ENCODE measurements at places on chromosomes 7 and 10.
A peak's percentile ranks its signal among the peaks of the same experiment; 100 is the strongest.

- DNase-seq, result no peak
Measured at GRCh38 chr10:110285501-110285900, 19.2 kb downstream of the SMNDC1 start.

DNA sequence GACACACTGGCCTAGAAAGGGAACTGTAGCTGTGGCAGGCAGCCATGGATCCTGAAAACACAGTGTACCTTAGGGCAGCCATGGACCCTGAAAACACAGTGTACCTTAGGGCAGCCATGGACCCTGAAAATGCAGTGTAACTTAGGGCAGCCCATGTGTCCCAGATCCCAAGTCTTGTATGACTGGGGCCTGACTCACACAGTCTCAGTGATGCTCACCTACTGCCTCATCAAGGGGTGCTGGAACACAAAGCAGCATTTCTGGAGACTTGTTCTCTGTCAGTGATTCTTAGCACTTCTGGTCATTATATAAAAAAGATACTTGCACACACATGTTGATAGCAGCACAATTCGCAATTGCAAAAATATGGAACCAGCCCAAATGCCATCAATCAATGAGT is 70.2 kb upstream of the LAMB4 start:
- DNase-seq, result no peak

DNA sequence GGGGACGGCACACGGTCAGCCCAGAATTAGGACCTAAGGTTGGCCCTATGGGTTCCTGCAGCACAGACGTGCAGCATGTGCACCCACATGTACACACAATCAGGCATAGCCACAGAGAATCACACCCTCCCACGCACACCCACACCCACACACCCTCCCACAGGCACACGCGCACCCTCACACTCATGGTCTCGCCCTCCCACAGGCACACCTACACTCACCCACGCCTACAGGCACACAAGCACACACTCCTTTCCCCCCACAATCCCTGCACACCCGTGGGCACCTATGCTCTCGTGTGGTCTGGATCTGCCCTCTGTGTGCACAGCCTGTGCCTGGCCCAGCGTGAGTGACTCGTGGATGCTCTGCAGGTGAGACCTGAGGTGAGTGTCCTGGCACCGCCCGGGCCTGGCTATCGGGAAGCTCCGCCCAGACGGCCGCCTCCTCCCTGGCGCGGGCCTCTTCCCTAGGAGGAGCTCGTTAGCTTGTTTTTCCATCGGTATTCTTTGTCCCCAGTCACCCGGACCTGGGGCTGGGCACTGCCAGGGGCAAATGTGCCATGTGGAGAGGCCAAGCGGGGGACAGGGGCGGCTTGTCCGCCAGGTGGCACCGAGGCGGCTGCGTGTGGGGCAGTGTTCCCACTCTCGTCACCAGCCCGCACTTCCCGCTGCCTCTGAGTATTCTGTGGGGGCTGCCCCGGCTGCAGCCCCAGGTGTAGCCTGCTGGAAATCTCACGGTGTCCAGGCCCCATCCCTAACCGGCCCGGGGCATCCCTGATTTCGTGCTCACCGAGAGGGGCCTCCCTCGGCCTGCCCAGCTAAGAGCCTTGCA is 110.2 kb upstream of the FAM20C start:
- no peak for DNase-seq

- DNase-seq, result no peak
Measured at GRCh38 chr7:55474944-55475854, 97.1 kb downstream of the VOPP1 start.

DNA sequence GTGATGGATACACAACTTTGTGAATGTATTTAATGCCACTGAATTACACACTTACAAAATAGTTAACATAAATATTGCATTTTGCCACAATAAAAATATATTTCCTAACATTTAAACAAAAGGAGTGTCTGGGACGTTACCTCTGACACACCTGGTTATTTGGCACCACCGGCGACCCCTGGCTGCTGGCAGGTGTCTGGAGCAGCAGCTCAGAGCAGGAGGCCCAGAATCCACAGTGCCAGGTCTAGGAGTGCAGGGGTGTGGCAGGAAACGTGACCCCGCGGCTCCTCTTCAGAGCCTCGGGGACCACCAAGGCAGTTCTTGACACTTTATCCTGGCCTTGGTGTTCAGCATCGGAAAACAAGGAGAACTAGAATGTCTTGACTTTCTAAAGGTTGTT is 46.3 kb downstream of the MGMT start:
- DNase-seq, result no peak

GRCh38 chr7:31043051-31043471 is 9.0 kb upstream of the ADCYAP1R1 start:
- DNase-seq, result no peak

- DNase-seq, result no peak
Measured at GRCh38 chr7:27156916-27157701, 634 bp upstream of the HOXA7 start.

- peak; percentile 82 for DNase-seq
Measured at GRCh38 chr10:84429926-84430520, 101.6 kb downstream of the CCSER2 start.

GRCh38 chr7:40220421-40220911 is 85.7 kb downstream of the SUGCT start:
- no peak for DNase-seq

DNA sequence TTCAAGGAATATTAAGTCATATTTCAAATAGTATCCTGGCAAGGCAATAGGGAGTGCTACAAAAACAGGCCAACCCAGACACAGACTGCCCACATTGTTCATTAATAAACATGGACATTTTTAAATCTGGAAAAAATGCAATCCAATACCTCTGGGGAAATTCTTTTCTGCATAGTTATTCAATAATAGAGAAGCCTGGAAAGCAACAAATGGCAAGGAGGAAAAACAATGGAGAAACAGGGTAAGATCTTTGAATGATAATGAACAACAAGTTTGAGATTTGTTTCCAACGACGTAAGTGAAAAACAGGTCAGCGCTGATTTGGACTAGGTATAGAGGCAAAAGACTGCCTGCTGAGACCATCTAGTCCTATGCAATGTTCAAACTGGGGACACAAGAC is 44.7 kb upstream of the ZNF800 start:
- DNase-seq, result no peak

- no peak for DNase-seq
Measured at GRCh38 chr7:67608806-67609205, 612.2 kb downstream of the TYW1 start.

DNA sequence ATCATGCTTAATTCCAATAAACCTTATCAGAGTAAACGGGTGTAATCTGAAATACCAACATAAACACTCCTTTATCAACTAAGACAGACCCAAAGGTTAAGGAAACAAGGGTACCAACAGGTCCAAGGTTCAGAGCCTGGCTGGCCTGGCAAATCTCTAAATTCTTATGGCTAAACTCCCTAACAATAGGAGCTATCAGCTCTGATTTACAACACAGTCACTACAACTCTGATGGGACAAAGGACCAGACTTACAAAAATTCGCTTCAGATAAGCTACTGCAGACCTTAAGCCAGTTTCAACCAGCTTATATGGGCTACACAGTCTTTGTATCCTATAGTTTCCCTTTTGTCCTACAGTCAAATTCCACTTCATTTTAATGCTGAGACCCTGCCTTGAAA is 381.9 kb downstream of the ZWINT start:
- no peak for DNase-seq

DNA sequence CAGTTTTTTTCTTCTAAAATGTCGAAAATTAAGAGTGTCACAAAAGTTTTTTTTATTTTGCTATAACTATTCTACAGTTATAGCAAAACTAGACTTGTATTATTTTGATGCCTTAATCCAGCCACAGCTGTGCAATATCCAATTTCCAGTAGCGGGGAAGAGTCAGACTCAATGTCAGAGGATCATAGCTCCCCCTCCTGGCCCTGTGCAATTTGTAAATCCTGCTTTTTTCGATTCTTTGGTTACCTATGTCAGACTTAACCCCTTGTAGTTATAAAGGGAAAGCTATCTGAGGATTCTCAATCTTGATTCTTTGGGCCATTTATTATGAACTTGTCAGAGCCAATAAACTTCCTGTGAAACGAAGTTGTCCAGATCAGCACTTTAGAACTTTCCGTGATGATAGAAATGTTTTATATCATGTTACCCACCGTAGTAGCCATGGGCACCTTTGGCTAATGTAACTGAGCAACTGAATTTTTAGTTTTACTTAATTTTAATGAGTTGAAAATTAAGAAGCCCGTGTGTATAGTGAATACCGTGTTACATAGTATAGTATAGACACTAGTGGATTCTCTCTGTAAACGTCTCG is 87.7 kb upstream of the PRKCQ start:
- DNase-seq, result peak; percentile 73

- DNase-seq, result no peak
Measured at GRCh38 chr10:30991647-30992011, 40.0 kb downstream of the ZNF438 start.

DNA sequence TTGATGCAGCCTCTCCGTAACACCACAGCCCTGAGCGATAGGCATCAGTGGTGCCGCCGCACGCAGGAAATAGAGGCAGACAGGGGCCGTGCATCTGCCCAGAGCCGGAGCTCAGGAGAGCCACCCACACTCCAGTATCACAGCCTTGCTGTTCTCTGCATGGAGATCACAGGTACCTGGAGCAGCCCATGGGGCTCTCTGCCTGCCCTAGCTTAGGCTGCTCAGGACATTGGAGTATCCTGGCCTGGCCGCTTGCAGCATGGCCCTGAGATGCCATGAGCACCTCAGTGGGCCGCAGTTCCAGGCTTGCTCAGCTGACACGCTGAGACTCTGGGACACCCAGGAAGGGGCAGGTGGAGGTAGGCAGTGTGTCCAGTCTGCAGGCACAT is 47.0 kb downstream of the ELFN1 start:
- no peak for DNase-seq

GRCh38 chr7:94060752-94061151 is 56.6 kb upstream of the BET1 start:
- DNase-seq, result peak; percentile 16

GRCh38 chr7:73823873-73824592 is 6.8 kb upstream of the CLDN4 start:
- DNase-seq, result no peak

DNA sequence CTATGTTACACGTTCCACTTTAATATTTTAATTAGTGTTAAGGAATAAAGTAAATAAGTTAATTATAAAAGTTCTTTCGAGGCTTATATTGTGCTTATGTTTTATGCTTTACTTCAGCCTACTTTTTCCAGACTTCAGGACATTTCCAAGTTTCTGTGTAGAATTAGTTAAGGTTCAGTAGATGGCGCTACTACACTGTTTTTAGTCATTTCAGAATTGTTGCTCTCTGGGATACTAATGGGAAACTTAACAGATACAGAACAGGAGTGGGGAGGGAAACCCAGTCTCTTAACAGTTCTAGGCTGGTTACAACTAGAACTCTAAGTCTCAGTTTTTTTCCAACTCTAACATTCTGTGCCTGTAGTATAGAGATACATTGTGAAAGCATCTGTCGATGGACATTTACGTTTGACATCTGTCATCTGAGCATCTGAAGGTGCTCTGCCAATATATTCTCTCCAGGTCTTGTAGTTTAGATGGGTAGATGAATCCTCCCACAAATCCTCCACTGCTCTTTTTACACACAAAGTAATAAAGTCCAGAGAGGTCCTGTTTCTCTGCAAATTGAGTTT is 56.8 kb upstream of the FAM171A1 start:
- no peak for DNase-seq

- DNase-seq, result no peak
Measured at GRCh38 chr7:121266307-121266894, 62.4 kb upstream of the WNT16 start.

- no peak for DNase-seq
Measured at GRCh38 chr7:46139079-46139478, 218.0 kb upstream of the IGFBP3 start.

GRCh38 chr7:2661602-2662272 is 26.3 kb upstream of the AMZ1 start:
- peak; percentile 24 for DNase-seq

DNA sequence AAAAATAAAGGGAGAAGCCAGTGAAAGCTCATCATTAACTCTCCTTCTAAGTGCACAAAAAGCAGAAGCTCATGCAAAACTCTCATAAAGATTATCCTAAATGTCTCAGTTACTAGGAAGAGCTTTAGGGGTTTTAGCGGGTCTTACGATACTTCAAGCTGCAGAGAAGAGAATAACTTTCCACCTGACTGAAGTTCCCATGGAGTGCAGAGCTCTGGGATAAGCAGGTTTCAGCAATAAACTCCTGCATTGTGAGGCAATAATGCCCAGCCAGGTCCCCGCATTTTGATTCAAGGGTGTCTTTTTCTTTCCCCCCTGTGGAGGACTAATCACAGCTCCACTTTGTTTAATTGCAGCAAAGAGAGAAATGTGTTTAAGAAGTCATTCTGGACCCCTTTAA is 241.9 kb upstream of the SP8 start:
- no peak for DNase-seq

- peak; percentile 63 for DNase-seq
Measured at GRCh38 chr7:156473476-156474240, 166.9 kb upstream of the RNF32 start.

DNA sequence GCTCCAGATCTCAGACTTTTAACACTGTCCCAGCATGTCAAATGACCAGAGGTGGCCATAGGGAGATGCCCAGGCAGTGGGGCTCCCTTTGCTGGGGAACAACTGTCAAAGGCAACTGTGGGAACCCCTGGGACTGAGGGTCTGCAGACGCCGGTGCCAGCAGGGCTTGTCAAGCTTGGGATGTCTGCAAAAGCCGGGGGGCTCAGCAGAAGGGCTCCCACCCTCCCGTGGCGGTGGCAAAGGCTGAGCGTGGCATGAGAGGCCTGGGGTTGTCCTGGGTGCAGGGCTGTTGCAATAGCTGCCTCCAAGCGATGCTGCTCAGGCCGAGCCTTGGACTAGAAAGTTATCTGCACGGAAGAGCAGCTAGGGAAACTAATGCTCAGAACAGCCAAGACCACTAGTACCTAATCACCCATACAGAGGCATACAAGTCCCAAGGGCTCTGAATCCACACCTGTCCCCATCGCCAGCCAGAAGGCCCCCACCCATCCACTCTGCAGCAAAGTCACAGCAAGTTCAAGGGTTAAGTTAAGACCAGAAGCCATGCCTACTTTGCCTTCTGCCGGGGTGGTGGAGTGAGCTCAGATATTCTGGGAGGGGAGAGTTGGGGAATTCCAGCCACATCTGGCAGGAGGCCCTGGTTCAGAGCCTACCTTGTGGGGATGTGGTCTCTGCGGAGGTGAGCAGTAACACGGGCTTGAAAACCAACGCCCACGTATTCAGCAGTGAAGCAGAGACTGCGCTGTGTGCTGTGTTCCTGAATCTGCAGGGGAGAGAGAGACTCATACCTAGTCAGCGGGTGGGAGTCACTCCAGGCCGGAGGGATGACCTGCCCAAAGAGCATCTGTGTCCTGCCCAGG is 4.6 kb downstream of the SH2B2 start:
- DNase-seq, result peak; percentile 64

DNA sequence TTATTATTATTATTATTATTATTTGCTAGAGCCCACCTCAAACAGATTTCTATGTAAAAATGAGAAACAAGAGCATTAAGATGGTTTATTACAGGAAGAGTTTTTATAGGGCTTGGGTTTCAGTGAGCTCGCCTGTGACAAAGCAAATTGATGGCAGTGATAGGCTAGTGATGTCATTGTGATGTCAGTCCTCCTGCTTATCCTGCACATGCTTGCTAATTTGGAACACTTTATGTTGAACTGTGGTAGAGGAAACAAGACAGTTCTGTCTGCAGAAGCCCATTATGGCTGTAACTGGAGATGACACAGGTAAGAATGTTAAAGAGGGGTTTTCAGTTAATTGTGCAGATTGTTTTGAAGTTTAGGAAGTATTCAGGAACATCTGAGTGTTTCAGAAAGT is 68.3 kb downstream of the CREM start:
- peak; percentile 61 for DNase-seq

Data from activated CD4-positive, alpha-beta T cell treated with anti-CD3 and anti-CD28 coated beads for 36 hours (primary cell).